T-helper 17 cell (primary cell): ENCODE measurements at places on chromosomes 2 and 18.

GRCh38 chr18:6569813-6570212 is 155.1 kb upstream of the L3MBTL4 start:
- H3K36me3 ChIP-seq, result no peaks in the 10 kb centered on the region
- no peak overlapping the region for H3K4me3 ChIP-seq
- no peak overlapping the region for H3K27ac ChIP-seq
- no peak for DNase-seq
- no peaks in the 10 kb centered on the region for H3K4me1 ChIP-seq

- H3K36me3 ChIP-seq, result no peaks in the 10 kb centered on the region
- no peak for DNase-seq
- H3K27ac ChIP-seq, result no peak overlapping the region
- H3K27me3 ChIP-seq, result no peaks in the 10 kb centered on the region
- H3K4me3 ChIP-seq, result no peak overlapping the region
These were observed 249.3 kb upstream of the MEIS1 start for GRCh38 chr2:66185497-66186054.

DNA sequence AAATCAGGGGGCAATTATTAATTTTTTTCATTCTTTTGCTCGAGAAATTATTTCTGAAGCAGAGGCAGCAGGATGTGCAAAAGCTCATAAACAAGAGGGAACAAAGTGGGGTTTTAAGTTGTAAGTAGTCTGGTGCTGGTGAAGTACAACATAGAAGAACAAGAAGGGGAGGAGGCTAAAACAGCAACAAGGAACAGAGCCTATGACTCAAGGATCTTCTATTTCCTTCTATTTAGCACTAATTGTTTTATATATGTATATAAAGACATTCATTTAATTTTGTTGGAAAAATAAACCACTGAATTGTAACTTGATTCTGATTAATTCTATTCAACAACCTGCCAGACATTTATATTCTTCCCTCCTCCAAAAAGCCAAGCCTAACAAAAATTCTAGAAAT is 35.0 kb downstream of the YES1 start:
- DNase-seq, result no peak
- H3K27me3 ChIP-seq, result no peaks in the 10 kb centered on the region
- peaks cover 2% of the 10 kb centered on the region for H3K36me3 ChIP-seq
- peaks cover 10% of the 10 kb centered on the region for H3K4me1 ChIP-seq

DNA sequence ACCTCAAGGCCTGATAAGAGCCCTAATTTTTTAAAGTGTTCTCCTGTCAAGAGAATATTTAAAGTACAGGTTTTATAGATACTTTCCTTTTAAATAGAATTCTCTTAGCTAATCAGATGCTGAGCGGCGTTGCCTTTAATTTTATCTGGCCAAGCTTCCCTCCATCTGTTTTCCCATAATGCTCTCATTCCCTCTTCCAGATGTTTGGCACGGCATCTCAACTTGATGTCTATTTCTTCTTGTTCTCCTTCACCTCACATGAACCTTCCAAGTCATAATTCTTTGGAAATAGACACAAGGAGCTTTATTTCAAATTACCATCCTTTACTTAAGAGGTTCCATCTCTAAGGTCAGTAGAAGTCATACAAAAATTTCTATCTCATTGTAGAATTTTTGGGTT is 76.1 kb upstream of the CPO start:
- peaks cover 16% of the 10 kb centered on the region for H3K4me1 ChIP-seq
- no peaks in the 10 kb centered on the region for H3K27me3 ChIP-seq
- H3K36me3 ChIP-seq, result no peaks in the 10 kb centered on the region
- H3K4me3 ChIP-seq, result no peak overlapping the region
- no peak overlapping the region for H3K27ac ChIP-seq

DNA sequence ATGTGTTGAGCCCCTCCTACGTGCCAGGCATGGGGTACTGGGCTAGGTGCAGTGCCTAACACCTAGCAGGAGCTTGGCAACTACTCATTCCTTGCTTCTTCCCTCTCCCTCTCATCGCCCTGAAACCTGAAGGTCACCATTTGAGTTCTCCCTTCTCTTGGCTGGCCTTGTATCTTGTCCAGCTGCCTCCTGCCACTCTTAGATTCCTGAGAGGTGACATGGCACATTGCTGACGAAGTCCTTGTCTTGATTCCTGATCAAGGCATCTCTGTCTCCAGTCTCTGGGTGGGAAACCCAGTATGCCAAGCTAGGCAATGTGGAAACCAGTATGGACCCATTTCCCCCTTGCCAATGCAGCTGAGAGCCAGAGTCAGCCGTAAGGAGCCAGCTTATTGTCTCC is 9.0 kb upstream of the EFR3B start:
- no peak overlapping the region for H3K27ac ChIP-seq
- H3K27me3 ChIP-seq, result no peaks in the 10 kb centered on the region
- H3K36me3 ChIP-seq, result no peaks in the 10 kb centered on the region
- H3K4me3 ChIP-seq, result no peak overlapping the region

- DNase-seq, result no peak
- peaks cover 1% of the 10 kb centered on the region for H3K4me1 ChIP-seq
- H3K27me3 ChIP-seq, result peaks cover 62% of the 10 kb centered on the region
- peaks cover 2% of the 10 kb centered on the region for H3K36me3 ChIP-seq
These were observed 176.3 kb upstream of the GLI2 start for GRCh38 chr2:120559401-120559800.

- no peaks in the 10 kb centered on the region for H3K4me1 ChIP-seq
- H3K27me3 ChIP-seq, result no peaks in the 10 kb centered on the region
- no peak overlapping the region for H3K27ac ChIP-seq
- H3K4me3 ChIP-seq, result no peak overlapping the region
- no peaks in the 10 kb centered on the region for H3K36me3 ChIP-seq
- DNase-seq, result no peak
These were observed 218.4 kb downstream of the PDE1A start for GRCh38 chr2:182208421-182208820.

DNA sequence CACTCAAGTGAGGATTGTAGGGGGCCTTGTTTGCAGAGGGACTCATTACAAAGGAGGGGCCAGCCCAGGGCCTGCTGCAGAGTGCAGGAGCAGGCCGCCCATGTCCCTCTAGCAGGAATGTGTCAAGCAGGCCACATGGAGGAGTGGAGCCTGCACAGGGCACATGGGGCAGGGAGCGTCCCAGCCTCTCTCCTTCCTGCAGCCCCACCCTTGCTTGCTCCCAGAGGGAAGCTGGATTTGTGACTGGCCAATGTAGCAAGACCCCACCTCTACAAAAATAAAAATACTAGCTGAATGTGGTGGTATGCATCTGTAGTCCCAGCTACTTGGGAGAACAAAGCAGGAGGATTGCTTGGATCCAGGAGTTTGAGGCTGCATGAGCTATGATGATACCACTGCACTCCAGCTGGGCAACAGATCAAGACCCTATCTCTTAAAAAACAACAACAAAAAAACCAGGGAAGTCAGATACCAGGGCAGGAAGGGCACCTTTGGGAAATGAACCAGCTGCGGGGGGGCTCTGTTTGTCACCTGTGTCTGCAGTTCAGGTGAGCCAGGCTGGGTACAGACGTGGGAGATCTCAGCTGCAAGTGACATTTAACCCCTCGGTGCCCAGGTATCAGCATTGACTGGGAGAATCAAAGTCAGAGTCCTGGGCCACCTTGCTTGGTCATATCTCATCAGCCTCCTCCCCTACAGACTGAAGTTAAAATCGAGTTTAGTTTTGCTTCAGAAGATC is 27.7 kb downstream of the IMPA2 start:
- DNase-seq, result no peak
- no peak overlapping the region for H3K4me3 ChIP-seq
- H3K36me3 ChIP-seq, result no peaks in the 10 kb centered on the region
- H3K27me3 ChIP-seq, result no peaks in the 10 kb centered on the region
- H3K27ac ChIP-seq, result no peak overlapping the region
